ENCODE measurements at places on chromosomes 13 and 19.

DNA sequence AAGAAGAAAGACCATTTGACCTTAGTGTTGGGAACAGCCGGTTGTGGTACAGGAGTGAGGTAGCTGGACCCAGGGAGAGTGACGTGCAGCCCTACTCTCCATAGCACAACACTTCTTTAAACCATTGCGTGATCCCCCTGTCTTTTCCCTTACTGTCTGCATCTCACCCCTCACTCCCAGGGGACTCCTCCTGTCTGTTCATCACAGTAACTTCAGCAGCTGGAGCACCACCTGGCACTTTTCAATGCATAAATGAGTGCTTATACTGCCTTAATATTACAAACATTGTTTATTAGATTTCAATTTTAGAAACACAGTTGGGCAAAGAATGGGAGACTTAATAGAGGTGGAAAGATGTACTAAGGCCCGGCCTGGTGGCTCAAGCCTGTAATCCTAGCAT, 285.5 kb downstream of the UQCRFS1 start:
- DNase-seq, result no peak

DNA sequence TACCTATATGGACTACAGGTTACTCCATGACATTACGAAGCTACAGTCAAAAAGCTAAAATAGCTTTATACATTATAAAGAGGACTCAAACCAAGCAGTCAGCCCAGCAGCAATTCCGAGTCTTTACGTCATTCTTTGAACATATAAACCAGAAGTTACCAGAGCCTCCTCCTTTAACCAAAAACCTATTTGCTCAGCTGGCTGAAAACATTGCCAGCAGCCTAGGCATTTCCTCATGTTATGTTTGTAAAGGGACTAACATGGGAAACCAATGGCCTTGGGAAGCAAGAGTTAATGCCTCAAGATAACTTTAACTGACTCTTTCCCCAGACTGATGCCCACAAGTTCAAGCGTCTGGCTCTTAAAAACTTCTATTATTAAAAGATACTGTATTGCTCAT, 104.1 kb upstream of the ZNF492 start:
- DNase-seq, result no peak

DNA sequence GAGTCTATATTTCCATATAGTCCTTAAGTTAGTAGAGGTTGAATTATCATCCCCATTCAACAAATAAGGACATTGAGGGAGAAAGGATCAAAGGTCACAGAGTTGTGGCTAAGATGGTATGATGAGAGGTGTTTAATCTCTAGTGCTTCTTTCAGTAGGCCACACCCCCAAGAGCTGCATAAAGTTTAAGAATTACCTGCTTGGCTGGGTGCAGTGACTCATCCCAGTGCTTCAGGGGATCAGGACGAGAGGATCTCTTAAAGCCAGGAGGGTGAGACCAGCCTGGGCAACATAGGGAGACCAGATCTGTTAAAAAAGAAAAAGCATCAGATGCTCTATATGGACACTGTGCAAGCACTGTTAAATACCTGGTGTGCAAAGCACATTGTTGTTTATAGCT, 560.0 kb upstream of the KLHL1 start:
- DNase-seq, result no peak

- peak; percentile 76 for DNase-seq
These were observed 14.6 kb downstream of the RAB20 start for GRCh38 chr13:110546926-110547325.

- no peak for DNase-seq
These were observed 149.2 kb downstream of the MIPEP start for GRCh38 chr13:23740002-23740401.

- no peak for DNase-seq
These were observed 20.8 kb downstream of the URI1 start for GRCh38 chr19:29962793-29963192.

DNA sequence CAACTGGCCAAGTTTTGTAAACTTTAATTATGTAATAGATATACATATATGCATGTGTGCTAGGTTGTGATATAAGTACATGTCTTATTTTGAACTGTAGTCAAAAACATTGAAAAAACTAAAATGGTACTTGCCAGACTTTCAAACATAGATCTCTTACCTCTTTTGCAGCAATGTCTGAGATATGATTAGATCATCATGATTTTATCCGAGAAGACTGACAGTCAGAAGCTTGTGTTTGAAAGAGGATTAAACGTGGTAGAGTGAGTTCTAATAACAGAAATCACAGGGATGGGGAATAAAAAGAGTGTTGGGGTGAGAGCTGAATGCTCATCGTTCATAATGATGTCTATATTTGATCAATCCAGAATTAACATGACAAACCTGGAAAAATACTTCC, 18.2 kb upstream of the ACP7 start:
- DNase-seq, result no peak

DNA sequence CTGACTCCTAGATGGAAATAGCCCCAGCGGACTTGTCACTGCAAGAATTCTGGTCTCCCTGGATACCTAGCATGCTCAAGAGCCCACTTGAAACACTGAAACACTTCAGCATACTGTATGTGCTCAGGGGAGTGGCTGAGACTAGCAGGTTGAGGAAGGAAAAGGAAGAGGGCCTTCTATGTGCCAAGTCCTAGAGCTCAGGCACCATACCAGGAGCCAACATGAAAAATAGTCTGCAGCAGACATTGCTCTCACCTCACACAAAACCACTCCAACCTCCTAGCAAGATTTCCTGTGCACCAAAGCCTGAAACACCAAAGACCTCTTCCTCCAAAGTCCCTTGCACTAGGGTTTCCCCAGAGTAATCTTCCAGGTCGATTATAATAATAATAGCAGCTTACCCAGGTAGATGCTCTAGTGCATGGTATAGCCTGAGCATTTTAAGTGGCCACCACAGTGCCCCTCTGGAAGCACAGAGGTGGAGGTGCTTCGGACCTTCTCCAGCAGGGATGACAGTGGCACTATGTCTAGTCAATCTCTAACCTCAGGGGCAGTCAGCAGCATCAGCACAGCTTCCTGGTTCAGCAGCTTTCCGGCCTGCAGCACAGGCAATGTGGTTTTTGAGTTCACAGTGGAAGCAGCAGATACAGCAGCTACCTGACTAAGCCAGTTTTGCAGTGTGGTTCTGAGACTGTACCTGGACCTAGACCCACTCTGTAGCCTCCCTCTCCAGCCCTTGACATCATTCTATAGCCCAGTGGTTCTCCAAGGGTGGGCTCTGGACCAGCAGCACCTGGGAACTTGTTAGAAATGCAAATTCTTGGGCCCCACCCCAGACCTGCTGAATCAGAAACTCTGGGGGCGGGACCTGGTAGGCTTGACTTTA, 45.6 kb upstream of the UBE2L5 start:
- DNase-seq, result no peak

GRCh38 chr19:5257155-5258045, 83.2 kb downstream of the PTPRS start:
- DNase-seq, result no peak

DNA sequence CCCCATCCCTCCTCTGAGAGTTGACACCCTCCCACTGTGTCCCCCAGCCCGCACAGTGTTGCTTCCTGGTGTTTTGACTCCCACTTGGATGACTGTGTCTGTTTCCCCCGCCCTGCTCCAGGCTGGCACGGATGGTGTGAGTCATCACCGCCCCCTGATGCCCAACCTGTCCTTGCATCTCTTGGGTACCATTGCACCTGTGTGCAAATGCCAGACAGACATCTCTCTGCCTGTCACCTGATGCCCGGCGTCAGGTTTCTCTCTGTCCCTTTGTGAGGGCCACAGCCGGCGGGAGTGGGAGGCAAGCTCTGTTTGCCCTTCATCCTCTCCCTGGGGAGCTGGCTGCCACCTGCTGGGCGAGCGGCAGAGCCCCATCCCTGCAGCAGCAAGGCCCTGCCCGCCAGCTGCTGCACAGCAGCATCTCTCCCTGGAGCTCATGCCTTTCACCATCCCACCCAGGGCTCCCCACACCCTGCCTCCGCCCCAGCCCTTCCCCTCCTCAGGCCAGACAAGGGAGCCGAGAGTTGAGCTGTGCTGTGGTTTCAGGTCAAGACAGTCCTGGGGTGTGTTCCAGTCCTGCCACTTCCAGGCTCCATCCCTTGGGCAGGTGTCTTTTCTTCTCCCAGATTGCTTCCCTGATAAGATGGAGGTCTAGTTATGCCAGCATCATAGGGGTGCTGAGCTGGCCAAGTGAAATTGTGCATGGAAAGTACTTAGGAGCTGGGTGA, 29.7 kb downstream of the NKPD1 start:
- DNase-seq, result no peak

DNA sequence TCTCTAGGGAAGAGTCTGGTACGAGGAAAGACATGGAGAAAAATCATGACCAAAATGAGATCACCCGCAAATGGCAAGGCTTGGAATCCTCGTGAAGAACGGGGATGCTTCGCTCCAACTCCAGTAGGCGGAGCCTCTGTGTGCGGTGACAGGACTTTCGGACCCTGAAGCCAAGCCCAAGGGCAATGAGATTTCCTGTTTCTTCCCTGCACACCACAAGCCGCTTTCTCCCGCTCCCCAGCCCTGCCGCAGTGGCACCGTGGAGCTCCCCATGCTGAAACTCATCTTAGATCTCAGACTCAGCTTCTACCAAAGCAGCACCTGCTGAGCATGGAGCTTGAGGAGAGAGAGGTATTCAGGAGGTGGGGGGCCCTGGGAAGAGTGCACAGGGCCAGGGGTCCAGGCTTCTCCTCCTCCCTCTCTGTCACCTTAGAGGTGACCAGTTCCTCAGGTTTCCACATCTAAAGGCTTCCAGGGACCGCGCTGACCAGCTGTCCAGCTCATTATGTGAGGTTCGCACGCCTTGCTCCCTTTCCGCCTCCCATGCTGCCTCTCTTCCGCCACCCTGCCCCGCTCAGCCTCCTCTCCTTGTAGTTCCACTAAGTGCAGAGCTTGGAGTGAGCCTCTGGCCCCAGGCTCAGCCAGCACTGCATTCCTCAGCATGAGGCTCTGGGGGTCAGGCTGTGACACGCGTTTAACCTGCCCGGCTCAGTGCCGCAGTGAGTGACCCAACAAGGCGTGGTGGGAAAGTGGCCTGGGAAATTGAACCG, 153.8 kb upstream of the SOX1 start:
- no peak for DNase-seq

DNA sequence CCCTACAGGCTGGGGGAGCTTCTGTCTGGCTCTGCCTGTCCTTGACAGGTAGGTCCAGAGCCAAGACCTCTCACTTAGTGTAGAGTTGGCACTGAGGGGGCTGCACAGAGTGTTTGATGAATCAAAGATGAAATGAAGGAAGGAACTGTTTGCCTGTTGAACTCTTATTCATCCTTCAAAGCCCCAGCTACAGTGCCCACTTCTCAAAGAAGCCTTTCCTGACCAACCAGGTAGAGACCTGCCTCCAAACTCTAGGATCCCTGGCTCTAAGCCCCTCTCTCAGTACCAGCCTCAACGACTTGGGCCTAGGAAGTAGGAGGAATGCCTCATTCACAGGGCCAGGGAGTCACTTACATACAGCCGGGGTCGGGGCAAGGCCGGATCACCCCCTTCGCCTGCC, 9.1 kb upstream of the TMEM161A start:
- no peak for DNase-seq

- no peak for DNase-seq
These were observed 103.9 kb downstream of the HS6ST3 start for GRCh38 chr13:96193728-96194310.

- DNase-seq, result no peak
These were observed at the start of gene ERICH6B for GRCh38 chr13:45615501-45616101. Gene ERICH6B, minus strand, starts transcription at chr13:45615739. Its CDS starts 18,734 bp downstream, at chr13:45597005.

- no peak for DNase-seq
These were observed 361.5 kb downstream of the OXGR1 start for GRCh38 chr13:96632536-96633320.
